WTC11 (cell line): ENCODE measurements at places on chromosomes 5 and 9.

DNA sequence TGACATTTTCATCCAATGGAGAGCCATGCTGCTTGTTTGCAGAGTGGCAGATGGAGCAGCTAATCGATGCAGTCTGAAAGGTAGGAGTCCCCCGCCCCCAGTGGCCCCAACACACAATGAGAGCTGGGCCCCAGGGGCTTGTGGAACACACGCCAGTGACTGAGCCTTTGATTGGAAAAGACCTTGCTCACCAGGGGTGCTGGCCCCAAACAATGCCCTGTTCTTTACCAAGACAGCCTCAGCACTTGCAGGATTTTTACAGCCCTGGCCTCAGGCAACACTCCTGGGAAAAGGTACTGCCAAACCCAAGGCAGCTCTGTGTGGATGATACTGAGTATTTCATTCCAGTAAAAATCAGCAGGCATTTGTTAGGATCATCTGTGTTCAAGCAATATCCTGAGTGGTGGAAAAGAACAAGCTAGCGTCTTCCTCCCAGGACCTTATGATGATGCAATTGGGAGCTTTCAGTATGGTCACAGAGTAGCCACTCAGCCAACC is 276.8 kb upstream of the CLINT1 start:
- peak; percentile 70 for DNase-seq

- no peak for DNase-seq
These were observed 156.4 kb upstream of the TRPC7 start for GRCh38 chr5:136521696-136522095.

- no peak for DNase-seq
These were observed 1228.0 kb upstream of the C9orf72 start for GRCh38 chr9:28801144-28801799.

GRCh38 chr9:114583371-114584155 is 4.0 kb upstream of the ATP6V1G1 start:
- peak; percentile 29 for DNase-seq

DNA sequence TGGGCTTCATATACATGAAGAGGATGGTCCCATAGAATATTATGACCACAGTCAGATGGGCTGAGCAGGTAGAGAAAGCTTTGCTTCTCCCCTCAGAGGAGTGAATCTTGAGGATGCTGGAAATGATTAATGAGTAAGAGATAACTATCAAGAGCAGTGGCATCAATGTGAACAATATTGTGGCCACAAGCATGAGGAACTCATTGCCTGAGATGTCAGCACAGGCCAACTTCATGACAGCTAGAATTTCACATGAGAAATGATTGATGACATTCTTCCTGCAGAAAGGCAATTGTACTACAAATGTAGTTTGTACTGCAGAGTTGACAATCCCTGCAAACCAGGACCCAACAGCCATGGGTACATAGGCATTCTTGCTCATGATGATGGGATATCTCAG is 586 bp downstream of the OR13C9 start:
- DNase-seq: no peak

GRCh38 chr5:17440766-17441165 is 57.3 kb upstream of the TAF11L2 start:
- no peak for DNase-seq

DNA sequence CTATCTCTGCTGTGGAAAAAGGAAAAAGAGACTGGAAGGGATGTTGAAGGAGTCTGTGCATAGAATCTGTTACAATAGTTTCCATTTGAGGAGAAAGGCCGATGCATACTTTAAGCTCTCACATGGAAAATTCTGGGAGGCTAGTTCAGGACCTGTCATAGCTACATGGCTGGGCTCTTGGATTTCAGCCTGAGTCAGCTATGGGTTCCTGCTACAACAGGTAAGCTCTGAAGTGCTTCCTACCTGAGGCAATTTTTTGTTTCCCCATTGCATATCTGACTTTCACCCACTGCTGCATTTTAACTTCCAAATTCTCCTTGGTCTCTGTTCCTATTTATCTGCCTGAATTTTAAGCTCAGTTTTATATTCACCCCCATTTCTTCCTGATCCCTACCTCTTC is 310.7 kb downstream of the RAB3C start:
- no peak for DNase-seq

DNA sequence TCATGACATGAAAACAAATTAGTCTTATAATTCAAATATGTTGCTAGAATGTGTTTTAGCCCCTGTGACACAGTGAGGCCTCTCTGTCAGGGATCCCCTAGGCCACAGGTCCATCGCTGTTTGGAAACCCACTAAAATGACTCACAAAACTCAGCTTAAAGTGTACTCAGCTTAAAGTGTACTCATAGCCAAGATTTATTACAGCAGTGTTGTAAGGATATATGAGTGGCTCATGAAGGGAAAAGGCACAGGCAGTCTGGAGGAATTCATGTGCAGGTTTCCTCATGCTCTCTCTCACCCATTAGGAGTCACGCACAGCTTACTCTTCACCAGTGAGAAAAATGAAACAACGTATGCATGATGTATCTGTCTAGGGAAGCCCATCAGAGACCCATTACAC is 24.4 kb upstream of the TGFBI start:
- no peak for DNase-seq

DNA sequence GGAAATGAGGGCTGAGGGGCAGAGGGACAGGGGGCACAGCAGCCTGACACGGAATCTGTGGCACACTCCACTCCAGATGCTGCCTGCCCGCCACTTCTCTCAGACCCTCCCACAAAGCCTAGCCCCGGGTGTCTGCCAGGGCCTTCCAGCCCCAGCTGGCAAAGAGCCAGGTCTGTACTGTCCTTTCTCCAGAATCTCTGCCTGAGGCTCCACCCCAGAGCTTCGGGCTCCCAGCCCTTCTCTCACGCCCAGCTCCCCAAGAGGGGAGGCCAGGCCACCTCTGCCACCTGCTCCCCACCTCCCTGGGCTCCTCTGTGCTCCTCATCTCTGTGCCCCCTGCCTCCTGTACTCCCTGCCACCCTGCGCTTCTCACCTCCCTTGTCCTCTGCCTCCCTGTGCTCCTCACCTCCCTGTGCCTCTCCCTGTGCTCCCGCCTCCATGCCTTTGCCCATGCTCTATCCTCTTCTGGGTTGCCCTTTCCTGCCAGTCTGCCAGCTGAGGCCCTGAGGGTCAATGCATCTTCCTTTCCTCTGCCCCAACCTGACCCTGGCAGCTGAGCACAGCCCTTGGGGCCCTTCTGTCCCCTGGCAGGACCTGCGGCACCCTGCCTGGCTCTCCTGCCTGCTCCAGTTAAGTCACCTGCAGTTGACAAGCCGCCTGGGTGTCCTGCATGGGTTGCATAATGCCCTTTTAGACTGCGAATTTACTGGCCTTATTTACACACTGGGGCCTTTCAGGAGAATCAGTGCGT is 36.4 kb downstream of the RASGEF1C start:
- no peak for DNase-seq

GRCh38 chr9:109579191-109579948 is 81.3 kb upstream of the PTPN3 start:
- DNase-seq: no peak

GRCh38 chr5:74935752-74936091 is 69.5 kb upstream of the FAM169A start:
- DNase-seq: no peak

- DNase-seq: no peak
These were observed 12.3 kb upstream of the CAST start for GRCh38 chr5:96649681-96650540.

- no peak for DNase-seq
These were observed 97.0 kb upstream of the VCAN start for GRCh38 chr5:83374547-83374946.

GRCh38 chr9:18722882-18723281 is 248.9 kb downstream of the ADAMTSL1 start:
- no peak for DNase-seq

DNA sequence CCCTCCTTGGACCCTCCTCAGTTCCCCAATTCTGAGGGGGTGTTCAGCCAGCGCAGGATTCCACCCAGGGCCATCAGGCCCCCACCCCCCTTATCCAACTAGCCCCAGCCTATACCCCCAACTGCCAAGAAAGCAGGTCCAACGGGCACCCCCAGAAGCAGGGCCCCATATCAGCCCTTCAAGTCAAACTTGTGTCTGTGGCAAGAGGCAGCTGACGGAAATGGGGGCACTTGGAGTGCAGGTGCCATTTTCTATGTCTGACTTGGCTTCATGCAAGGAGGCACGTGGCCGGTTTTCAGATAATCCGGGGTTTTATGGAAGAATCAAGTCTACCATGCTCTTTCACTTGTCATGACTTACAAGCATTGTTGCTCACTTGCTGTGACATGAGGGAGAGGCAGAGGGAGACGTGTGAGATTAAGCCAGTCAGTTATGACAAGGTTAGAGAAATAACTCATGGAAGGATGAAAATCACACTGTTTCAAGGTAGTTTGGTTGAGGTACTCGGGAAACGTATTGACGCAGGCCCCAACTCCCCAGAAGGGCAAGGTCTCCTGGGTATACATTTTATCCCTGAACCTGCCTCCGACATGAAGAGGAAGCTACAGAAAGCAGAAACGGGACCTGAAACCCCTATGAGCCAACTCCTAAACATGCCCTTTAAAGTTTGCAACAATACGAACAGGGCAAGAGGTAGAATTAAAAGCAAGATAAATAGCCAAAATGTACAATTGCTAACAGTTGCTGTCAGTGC is 26.5 kb upstream of the CLPTM1L start:
- no peak for DNase-seq

DNA sequence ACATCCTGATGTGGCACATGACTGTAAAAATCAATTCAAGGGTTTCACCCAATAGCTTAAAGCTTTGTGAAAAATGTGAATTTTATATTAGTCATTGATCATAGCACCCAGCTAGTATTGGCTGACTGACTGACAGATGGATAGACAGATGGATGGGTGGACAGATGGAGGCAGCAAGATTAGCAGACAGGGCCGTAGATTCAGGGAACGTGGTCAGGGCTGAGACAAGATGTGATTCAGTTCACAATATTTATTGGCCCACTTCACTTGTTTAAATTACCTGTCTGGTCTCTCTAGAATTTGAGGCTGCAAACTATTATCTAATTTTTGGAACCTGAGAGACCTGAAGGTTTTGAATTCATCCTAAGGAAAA is 12.0 kb upstream of the PCSK5 start:
- no peak for DNase-seq

- no peak for DNase-seq
These were observed 178.0 kb upstream of the GNA14 start for GRCh38 chr9:77826116-77826515.

- DNase-seq: no peak
These were observed 81.8 kb downstream of the ARRDC3 start for GRCh38 chr5:91301106-91301846.

- no peak for DNase-seq
These were observed 103.8 kb upstream of the ERCC6L2 start for GRCh38 chr9:95771556-95772246.

DNA sequence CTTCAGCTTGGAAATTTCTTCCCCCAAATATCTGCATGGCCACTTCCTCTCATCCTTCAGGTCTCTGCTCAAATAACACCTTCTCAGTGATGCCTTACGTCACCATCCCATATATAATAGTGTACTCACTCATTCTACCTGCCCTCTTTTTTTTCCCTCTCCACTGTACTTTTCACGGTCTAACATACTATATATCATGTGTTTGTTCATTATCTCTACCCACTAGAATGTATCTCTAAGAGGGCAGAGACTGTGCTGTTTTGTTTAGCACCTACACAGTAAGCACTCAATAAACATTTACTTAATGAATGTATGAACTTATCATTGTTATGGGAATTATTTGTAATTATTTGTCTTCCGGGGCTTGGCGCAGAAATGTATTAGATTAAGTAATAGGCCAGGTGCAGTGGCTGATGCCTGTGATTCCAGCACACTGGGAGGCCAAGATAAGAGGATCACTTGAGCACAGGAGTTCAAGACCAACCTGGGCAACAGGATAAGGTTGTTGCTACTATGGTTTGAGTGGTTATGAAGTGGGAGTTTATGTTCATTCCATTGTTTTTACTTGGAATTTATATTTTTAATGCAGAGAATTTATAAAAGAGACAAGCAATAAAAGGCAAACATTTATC is 6.0 kb upstream of the IL13 start:
- DNase-seq: no peak

- peak; percentile 15 for DNase-seq
These were observed 36.6 kb downstream of the CTNNA1 start for GRCh38 chr5:138789771-138790242.

- DNase-seq: no peak
These were observed 233.6 kb downstream of the SYK start for GRCh38 chr9:91034976-91035824.

GRCh38 chr5:143699121-143699520 is 112.8 kb upstream of the HMHB1 start:
- no peak for DNase-seq

DNA sequence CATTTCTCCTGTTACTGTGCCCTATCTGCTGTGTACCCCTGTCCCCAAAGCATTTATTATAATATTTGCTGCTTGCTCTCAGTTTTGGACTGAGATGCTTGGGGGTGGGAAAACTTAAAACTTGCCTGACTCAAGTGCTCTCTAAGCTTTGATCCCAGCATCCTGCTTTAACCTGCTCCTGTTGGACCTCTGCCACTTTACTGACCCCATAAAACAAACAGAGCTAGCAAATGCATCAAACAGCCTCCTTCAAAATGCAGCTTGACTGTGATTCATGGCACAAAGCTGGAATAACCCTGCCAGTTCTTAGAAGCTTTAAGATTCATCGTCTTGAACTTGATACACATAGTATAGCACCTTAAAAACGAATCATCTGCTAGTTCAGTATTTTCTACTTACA is 212.5 kb downstream of the DEPDC1B start:
- no peak for DNase-seq

DNA sequence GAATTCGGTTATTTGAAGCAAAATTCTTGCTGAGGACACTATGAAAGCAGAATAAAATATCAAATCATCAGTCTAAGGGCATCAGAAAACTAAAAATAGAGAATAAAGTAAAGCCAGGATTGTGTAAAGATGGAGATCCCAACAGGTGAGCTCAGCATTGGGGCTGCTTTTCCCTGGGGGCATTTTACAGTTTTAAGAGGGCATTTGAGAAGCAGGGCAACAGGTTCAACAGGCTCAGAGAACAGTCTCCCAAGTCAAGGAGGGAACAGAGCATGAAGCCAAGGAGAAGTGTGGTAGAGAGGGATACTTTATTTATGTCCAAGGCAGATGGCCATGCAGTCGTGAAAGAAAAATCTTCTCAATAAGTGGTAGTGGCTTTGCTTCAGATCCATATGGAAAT is 145.4 kb downstream of the SYK start:
- no peak for DNase-seq

GRCh38 chr5:17249029-17249634 is 31.7 kb downstream of the BASP1 start:
- DNase-seq: no peak

DNA sequence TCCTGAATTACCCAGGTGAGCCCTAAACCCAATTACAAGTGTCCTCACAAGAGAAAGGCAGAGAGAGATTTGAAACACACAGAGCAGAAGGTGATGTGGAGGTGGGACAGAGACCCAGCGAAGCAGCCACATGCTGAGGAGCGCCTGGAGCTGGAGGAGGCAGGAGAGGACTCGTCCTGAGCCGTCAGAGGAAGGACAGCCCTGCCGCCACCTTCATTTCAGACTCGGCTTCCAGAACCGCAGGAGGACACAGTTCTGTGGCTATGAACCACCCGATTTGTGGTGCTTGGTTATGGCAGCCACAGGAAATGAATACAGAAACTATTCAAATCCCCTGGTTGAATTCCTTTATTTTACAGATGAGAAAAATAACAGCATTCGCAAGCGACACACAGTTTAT is 16.4 kb upstream of the FBP1 start:
- DNase-seq: no peak
